ENCODE measurements at places on chromosomes 12 and 14. TPM values are rescaled to one million over a fixed set of nuclear protein-coding genes. Genes with fewer than 3 reads are reported as not detected.

DNA sequence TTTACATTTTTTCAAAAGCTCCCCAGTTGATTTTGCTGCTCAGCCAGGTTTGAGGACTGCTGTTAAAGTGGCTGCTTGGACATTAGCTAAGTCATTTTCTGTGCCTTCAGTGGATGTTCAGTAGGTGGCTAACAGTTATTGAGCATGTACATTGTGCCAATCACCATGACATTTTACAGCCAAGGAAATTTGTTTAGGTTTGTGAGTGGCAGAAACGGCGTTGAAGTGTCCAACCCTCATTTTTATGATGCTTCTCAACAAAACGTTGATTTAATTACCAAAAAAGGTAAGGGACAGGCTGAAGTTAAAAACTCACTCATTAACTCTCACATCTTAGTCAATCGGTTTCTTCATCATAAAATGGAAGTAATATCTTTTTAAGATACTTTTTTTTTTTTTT is 37.0 kb upstream of the LRIG3 start:
- no peaks in the 10 kb centered on the region for H3K4me1 ChIP-seq
- no peak for DNase-seq
- H3K27me3 ChIP-seq, result no peaks in the 10 kb centered on the region

DNA sequence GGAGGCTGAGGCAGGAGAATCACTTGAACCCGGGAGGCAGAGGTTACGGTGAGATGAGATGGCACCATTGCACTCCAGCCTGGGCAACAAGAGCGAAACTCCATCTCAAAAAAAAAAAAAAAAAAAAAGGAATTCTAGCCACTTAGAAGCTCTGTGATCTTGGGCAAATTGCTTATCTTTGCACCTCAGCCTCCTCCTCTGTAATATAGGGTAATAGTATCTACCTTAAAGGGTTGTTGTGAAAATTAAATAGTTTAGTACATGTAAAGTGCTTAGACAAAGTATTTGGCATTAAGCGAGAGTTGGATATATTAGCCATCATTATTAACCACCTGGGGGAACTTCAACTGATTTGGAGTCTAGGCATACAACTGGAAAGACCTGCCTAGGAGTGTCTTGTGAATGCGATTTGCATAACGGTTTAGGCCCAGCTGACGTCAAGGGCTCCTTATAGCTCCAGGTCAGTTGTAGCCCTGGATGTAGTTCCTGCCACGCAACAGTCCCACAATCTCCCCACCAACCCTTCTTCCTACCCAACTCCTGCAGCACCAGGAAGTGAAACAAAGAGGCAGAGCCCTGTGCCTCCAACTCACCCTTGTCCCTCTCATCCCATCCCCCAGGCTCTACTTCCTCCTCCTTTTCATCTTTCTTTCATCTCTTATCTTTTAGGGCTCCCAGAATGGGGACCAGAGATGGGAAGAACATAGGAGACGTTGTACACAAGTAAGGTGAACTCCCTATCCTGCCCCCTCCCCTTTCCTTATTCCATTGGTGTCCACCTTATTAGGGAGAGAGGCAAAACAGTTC is 2.1 kb upstream of the IL23A start:
- DNase-seq, result no peak
- H3K4me1 ChIP-seq, result peaks cover 46% of the 10 kb centered on the region
- no peaks in the 10 kb centered on the region for H3K27me3 ChIP-seq
- H3K36me3 ChIP-seq, result peaks cover 4% of the 10 kb centered on the region

DNA sequence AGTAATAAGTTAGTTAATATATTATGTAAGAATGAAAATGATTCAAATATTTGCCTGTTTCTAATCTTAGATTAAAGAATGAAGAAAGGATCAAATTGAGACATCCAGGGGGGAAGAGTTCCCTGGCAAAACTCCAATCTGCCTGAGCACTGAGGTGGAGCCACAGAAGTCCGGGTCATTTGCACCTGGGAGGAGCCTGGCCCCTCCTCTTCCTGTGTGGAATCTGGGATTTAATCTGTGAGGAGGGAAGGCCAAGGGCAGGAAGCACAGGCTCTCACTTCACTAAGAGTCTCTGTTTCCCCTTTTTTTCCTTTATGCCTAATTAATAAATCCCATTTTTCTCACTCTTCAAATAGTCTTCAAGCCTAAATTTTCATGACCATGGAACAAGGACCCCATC is 599.5 kb downstream of the FLRT2 start:
- no peaks in the 10 kb centered on the region for H3K27me3 ChIP-seq
- H3K4me1 ChIP-seq, result no peaks in the 10 kb centered on the region
- H3K27ac ChIP-seq, result no peak overlapping the region
- H3K4me3 ChIP-seq, result no peak overlapping the region
- H3K36me3 ChIP-seq, result no peaks in the 10 kb centered on the region

DNA sequence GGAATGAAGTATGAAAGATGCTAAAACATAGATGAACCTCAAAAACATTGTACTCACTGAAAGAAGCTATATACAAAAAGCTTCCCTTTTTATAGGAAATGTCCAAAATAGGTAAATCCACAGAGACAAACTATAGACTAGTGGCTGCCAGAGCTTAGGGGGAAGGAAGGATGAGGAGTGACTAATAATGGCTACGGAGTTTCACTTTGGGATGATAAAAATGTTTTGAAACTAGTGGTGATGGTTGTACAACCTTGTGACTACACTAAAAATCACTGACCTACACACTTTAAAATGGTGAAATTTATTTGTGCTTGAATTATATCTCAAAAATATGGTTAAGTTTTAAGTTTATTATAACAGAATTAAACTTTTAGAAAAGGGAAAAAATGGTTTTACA is 37.1 kb upstream of the AMN1 start:
- no peak for DNase-seq
- H3K36me3 ChIP-seq, result no peaks in the 10 kb centered on the region
- no peak overlapping the region for H3K27ac ChIP-seq
- no peak overlapping the region for H3K4me3 ChIP-seq

Gene WDR20
- 16.4 TPM for polyA plus RNA-seq

Gene ACSS3
- polyA plus RNA-seq, result 2.0 TPM

DNA sequence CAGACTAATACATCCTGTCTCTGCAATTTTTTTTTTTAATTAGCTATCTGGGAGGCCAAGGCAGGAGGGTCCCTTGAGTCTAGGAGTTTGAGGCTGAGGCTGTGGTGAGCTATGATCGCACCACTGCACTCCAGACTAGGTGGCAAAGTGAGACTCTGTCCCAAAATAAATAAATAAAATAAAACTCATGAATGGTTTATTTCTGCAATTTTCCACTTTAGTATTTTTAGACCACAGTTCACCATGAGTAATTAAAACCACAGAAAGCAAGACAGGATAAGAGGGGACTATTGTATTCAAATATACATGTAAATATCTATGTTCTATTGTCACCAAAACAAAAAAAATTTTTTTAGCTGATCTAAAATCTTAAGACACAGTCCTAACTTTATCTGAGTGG is 17.8 kb downstream of the TAOK3 start:
- no peaks in the 10 kb centered on the region for H3K36me3 ChIP-seq
- no peaks in the 10 kb centered on the region for H3K27me3 ChIP-seq
- H3K27ac ChIP-seq, result no peak overlapping the region
- H3K4me3 ChIP-seq, result no peak overlapping the region
- no peak for DNase-seq
